RWPE1 (cell line): ENCODE measurements at places on chromosomes 6 and 20.
A peak's percentile ranks its signal among the peaks of the same experiment; 100 is the strongest.

DNA sequence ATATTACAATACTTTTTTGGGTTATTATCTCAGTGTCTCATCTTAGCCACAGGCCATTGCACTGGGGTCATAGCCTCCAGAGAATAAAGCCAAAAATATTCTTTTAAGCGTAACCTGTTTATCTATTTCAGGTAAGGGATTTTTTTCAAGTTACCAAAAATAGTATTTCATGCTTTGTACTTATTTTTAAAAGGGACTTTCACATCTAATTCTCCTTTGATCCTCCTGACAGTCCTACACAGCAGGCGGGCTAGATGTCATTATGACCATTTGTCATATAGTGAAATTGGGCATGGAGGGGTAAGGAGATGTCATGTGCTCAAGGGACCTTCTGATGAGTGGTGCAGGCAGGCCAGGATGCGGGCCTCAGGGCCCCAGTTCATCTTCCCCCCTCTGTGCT, 68.9 kb downstream of the TBC1D7 start:
- no peak for DNase-seq

- no peak for DNase-seq
These were observed 17.6 kb downstream of the BPIFB4 start for GRCh38 chr20:33097001-33097400.

DNA sequence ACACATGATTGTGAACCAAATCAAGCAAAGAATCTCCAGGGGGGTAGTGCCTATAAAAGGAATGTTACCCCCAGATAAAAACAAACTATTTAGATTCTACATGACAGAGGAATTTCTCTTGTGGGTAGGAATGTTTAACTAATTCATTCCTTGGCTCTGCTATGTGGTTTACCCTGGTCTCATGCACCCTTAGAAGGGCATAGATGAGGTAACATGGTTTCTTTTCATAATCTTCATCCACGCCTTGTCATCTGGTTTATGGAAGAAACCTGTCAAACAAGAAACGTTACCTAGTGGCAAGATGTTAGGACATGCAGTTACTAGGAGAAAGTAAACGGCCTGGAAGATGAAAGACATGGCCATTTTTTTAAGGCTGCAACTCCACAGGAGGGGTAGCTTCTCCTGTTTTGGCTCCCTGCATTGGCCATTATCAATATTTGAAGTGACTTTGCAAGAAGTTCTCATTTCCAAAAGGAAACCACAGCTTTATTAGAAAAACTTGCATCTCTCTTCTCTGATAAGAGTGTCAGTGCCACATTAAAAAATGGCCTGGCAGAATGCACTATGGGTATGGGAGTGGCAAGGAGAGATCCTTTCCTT, 45.5 kb downstream of the STX11 start:
- DNase-seq = peak; percentile 51

DNA sequence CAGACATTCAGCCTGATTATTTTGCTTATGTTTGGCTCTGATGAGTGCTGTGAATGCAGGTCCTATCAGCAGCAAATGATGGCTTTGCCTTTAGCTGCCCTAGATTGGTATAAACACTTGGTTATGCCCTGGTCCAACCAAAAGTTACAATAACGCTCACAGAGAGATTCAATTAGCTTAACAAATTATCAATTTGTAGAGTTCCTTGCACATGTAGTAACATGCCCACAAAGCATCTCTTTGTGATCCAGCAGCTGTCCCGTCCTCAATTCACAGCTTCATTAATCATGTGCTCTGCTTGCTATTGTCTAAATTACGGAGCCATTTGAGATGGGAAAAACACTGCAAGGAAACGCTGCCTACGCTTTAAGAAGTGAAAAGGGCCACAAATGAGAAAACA, 457.9 kb downstream of the HDGFL1 start:
- no peak for DNase-seq

DNA sequence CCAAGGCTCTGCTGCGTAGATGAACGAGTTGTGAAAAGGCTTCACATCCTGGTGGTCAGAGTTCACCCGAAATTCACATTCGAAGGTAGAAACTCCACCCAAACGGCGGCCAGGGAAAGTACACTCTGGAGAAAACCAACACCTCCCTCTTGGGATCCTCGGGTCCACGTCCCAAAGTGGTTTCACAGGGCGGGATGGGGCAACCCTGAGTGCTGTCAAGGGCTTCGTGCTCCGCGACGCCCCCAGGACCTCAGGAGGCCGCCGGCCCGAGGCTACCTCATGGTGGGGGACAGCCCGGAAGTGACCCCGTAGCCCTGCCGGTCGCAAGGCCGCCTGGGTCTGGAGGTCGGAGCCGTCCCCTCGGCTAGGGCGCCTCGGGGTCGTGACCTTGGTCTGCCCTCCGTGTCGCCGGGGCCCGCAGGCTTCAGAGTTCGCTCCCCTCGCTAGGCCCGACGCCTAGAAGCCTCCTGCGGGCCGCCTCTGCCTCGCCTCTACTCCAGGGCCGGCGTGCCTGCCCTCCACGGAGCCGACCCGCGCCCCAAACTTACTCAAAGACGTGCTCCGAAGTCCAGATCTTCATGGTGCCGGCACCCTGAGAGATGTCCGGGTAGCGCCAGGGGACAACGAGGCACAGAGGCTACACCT, at the start of gene PRELID3B:
Gene PRELID3B (minus strand): TSS at position 636 of the 645 bp plus-strand sequence. CDS start 56 bp downstream, at position 580.
- peak; percentile 65 for DNase-seq
